ENCODE measurements at places on chromosomes 7 and 10. TPM values are rescaled to one million over a fixed set of nuclear protein-coding genes. Genes with fewer than 3 reads are reported as not detected.

The CNTNAP2 gene
- polyA plus RNA-seq = 1.1 TPM

The CALCR gene
- not detected for polyA plus RNA-seq

The GDF2 gene
- not detected for polyA plus RNA-seq

The ABLIM1 gene
- polyA plus RNA-seq = 121 TPM

The GFRA1 gene
- polyA plus RNA-seq = not detected

The ACTL6B gene
- polyA plus RNA-seq = not detected

All from immature natural killer cell (primary cell).